ENCODE measurements at places on chromosomes 7 and 10. TPM values are rescaled to one million over a fixed set of nuclear protein-coding genes. Genes with fewer than 3 reads are reported as not detected.

The TAS2R5 gene
- total RNA-seq = 0.90 TPM

The GIMAP2 gene
- 53.7 TPM for total RNA-seq

The NKX2-3 gene
- total RNA-seq = not detected

The BMPER gene
- 0.35 TPM for total RNA-seq

The GIMAP6 gene
- 48.3 TPM for total RNA-seq

The CDNF gene
- total RNA-seq = 3.2 TPM

The SPDYE8 gene
- not detected for total RNA-seq

The HTR7 gene
- not detected for total RNA-seq

The FAM204A gene
- 53.9 TPM for total RNA-seq

The EVX1 gene
- not detected for total RNA-seq

The SFTPA1 gene
- not detected for total RNA-seq

The RP9 gene
- total RNA-seq = 16.8 TPM

The DNMBP gene
- total RNA-seq = 2.1 TPM

The PKD2L1 gene
- not detected for total RNA-seq

The IDI2 gene
- not detected for total RNA-seq

The DPCD gene
- total RNA-seq = not detected

The CPA4 gene
- not detected for total RNA-seq

The HKDC1 gene
- 1.7 TPM for total RNA-seq

The TRIM50 gene
- total RNA-seq = not detected

The ADCYAP1R1 gene
- not detected for total RNA-seq

The HMX3 gene
- total RNA-seq = not detected

The DGKI gene
- total RNA-seq = 0.26 TPM

The ERVW-1 gene
- total RNA-seq = not detected

The GATAD1 gene
- total RNA-seq = 16.3 TPM

The INPP5F gene
- total RNA-seq = 11.9 TPM

The GNAI1 gene
- 1.1 TPM for total RNA-seq

The LIPF gene
- total RNA-seq = not detected

The ZC3HAV1 gene
- 154 TPM for total RNA-seq

The CPA5 gene
- total RNA-seq = 2.5 TPM

The CNNM1 gene
- total RNA-seq = 0.15 TPM

The GIMAP7 gene
- total RNA-seq = 68.3 TPM

The SPAG6 gene
- total RNA-seq = not detected

The FRAT1 gene
- 26.5 TPM for total RNA-seq

The CUZD1 gene
- 0.82 TPM for total RNA-seq

The COL26A1 gene
- total RNA-seq = not detected

The TRIM4 gene
- 27.2 TPM for total RNA-seq

The AGR3 gene
- not detected for total RNA-seq

The RNLS gene
- total RNA-seq = 4.6 TPM

The TMEM139 gene
- 0.86 TPM for total RNA-seq

The AKR1D1 gene
- not detected for total RNA-seq

The TLX1 gene
- not detected for total RNA-seq

The ENTPD1 gene
- 13.8 TPM for total RNA-seq

The DYNC1I1 gene
- total RNA-seq = 0.31 TPM

The MSRB2 gene
- 1.1 TPM for total RNA-seq
